A549 treated with dexamethasone at 1 μM for 4 hours (cell line): ENCODE measurements at places on chromosomes 12 and 14. TPM values are rescaled to one million over a fixed set of nuclear protein-coding genes. Genes with fewer than 3 reads are reported as not detected.

The SLC6A15 gene
- total RNA-seq: 3.2 to 5.5 TPM (median 3.9 TPM) in 5 replicates

The OTUB2 gene
- total RNA-seq: 2.5 to 3.7 TPM (median 3.1 TPM) in 5 replicates

The MSI1 gene
- 0.99 to 1.9 TPM (median 1.2 TPM) in 5 replicates for total RNA-seq

The CACNA1C gene
- total RNA-seq: 0.02 to 0.11 TPM (median 0.04 TPM) in 4 of 5 replicates, not detected in the other

The TMPRSS12 gene
- total RNA-seq: not detected in 5 replicates

The OR4E2 gene
- total RNA-seq: not detected in 5 replicates

The HOXC12 gene
- 0.02 to 0.05 TPM (median 0.03 TPM) in 3 of 5 replicates, not detected in the others for total RNA-seq

The CCDC197 gene
- not detected in 5 replicates for total RNA-seq

The CCDC196 gene
- not detected in 5 replicates for total RNA-seq

The KLRC2 gene
- total RNA-seq: 1.5 to 2.1 TPM (median 1.7 TPM) in 5 replicates

The TMEM260 gene
- 3.4 to 6.3 TPM (median 4.7 TPM) in 5 replicates for total RNA-seq

The CLEC4A gene
- 0.37 TPM in 1 of 5 replicates, not detected in the others for total RNA-seq

The LYZ gene
- total RNA-seq: 0.06 to 0.45 TPM (median 0.07 TPM) in 3 of 5 replicates, not detected in the others

The PTCSC3 gene
- total RNA-seq: not detected in 5 replicates

The ADCK1 gene
- total RNA-seq: 4.4 to 6.5 TPM (median 5.6 TPM) in 5 replicates

The FOXG1 gene
- total RNA-seq: 0.15 to 0.25 TPM (median 0.23 TPM) in 5 replicates

The PCNX4 gene
- total RNA-seq: 28.6 to 35.4 TPM (median 31.7 TPM) in 5 replicates

The RIPK3 gene
- total RNA-seq: 0.09 TPM in 1 of 5 replicates, not detected in the others

The TCL1B gene
- total RNA-seq: not detected in 5 replicates

The ESR2 gene
- 0.06 to 0.15 TPM (median 0.09 TPM) in 4 of 5 replicates, not detected in the other for total RNA-seq

The GOLT1B gene
- 86.2 to 104 TPM (median 89.5 TPM) in 5 replicates for total RNA-seq

The CCT2 gene
- total RNA-seq: 288 to 351 TPM (median 298 TPM) in 5 replicates

The CLEC4D gene
- not detected in 5 replicates for total RNA-seq

The RERG gene
- total RNA-seq: 0.17 to 0.31 TPM (median 0.27 TPM) in 5 replicates

The PLA2G1B gene
- total RNA-seq: 0.18 TPM in 1 of 5 replicates, not detected in the others

The GPATCH2L gene
- total RNA-seq: 12.8 to 22.1 TPM (median 21.1 TPM) in 5 replicates

The ACOT4 gene
- 1.5 to 1.8 TPM (median 1.7 TPM) in 5 replicates for total RNA-seq

The GLS2 gene
- 0.07 to 0.28 TPM (median 0.11 TPM) in 5 replicates for total RNA-seq

The DHRS4L2 gene
- total RNA-seq: 21.1 to 36.7 TPM (median 31.9 TPM) in 5 replicates

The CLEC2A gene
- total RNA-seq: not detected in 5 replicates

The NANOG gene
- 0.05 to 0.08 TPM (median 0.06 TPM) in 4 of 5 replicates, not detected in the other for total RNA-seq
